ENCODE measurements at places on chromosomes 4 and X. TPM values are rescaled to one million over a fixed set of nuclear protein-coding genes. Genes with fewer than 3 reads are reported as not detected.

- no peak for DNase-seq
Observed at GRCh38 chr4:130995988-130996387, 1900.0 kb downstream of the C4orf33 start.

GRCh38 chr4:102552781-102553180 lies 51.6 kb downstream of the NFKB1 start:
- DNase-seq, result no peak

VCX3B gene
- total RNA-seq, result not detected

GRCh38 chr4:139144161-139144859 lies 32.7 kb downstream of the ELF2 start:
- DNase-seq, result no peak

LEF1 gene
- 500 TPM for total RNA-seq

GRCh38 chr4:111283066-111283677 lies 660.3 kb upstream of the PITX2 start:
- DNase-seq, result peak; percentile 0

GDPD2 gene
- total RNA-seq, result not detected

- no peak for DNase-seq
Observed at GRCh38 chr4:22029803-22030202, 81.2 kb upstream of the KCNIP4 start.

- DNase-seq, result no peak
Observed at GRCh38 chrX:51742586-51742985, 656 bp upstream of the GSPT2 start.

DNA sequence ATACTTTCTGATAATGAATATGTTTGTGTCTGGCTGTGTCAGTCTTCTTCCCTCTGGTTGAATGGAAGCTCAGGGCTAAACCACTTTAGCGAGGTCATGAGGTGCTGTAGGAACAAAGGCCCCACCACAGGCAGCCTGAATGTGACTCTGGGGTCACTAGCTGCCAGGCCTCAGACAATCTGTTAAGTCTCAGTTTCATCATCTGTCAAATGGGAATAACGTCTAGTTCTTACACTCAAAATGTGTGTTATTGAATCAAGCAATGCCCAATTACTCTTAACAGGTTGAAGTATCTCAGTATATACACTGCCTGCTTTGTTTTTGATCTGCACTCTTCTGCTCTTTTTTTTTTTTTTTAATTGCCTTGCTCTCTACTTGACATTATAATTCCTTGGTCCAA lies 148.6 kb downstream of the STK32B start:
- no peak for DNase-seq

GRCh38 chr4:56118055-56118454 lies 169.3 kb downstream of the CEP135 start:
- DNase-seq, result no peak

- no peak for DNase-seq
Observed at GRCh38 chrX:30982467-30982866, 89.4 kb downstream of the FTHL17 start.

MAGEA2B gene
- not detected for total RNA-seq

STOX2 gene
- total RNA-seq, result 0.50 TPM

GRCh38 chrX:45956191-45956870 lies 588.9 kb downstream of the ZNF674 start:
- DNase-seq, result no peak

GRCh38 chr4:75698162-75698962 lies 25.2 kb upstream of the G3BP2 start:
- DNase-seq, result no peak
